Activated CD4-positive, alpha-beta memory T cell treated with anti-CD3 and anti-CD28 coated beads for 36 hours (primary cell): ENCODE measurements at places on chromosomes 11 and 22. TPM values are rescaled to one million over a fixed set of nuclear protein-coding genes. Genes with fewer than 3 reads are reported as not detected.

DNA sequence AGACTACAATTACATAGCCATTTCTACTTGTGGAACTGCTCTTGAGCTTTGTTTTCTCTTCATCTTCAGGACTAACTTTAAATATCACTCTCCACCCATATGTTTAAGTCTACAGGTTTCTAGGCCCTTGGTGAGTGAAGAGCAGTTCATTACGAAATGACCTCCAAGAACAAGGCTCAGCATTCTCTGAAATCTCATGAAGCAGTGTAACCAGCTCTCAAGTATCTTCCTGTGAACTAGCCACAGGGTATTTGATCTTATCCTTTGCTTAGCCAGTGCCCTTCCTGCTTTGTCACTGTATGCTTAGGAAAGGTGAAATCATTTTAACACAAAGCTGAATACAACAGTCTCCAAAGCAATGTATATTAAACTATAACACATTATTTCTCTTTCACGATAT, 20.4 kb upstream of the LYVE1 start:
- no peak for DNase-seq

DNA sequence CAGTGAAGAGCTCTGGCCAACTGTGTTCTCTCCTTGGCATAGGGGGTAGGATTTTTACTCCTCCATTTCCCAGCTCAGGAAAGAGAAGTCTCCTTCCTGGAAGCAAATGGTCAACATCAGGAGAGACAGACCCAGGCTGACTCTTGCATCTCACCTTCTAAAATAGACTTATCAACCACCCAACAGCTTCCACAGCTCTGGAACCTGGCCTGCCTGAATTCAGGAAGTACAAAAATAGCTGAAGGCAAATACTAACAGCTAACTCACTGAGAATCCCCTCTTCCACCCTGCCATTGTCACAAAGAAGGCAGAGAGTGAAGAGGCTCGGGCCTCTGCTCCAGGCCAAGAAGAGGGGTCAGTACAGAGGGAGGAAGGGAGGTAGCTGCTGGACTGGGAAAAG, 213.6 kb downstream of the NXPE2 start:
- DNase-seq: no peak

GRCh38 chr11:69449320-69450063, 32.0 kb upstream of the LINC01488 start:
- no peak for DNase-seq

PRRG4 gene
- 0.24 TPM for total RNA-seq

- no peak for DNase-seq
Observed at GRCh38 chr22:26453812-26454500, 24.9 kb downstream of the ASPHD2 start.

LIPT2 gene
- 3.3 TPM for total RNA-seq

- peak; percentile 65 for DNase-seq
Observed at GRCh38 chr22:30078320-30079311, 1.6 kb upstream of the HORMAD2 start.

GRCh38 chr11:126834149-126834548, 166.4 kb downstream of the KIRREL3 start:
- no peak for DNase-seq

CTSW gene
- total RNA-seq: 13.2 TPM
